Tibial artery (tissue), 4 donors: ENCODE measurements at places on chromosomes 16 and 17.
A peak's percentile ranks its signal among the peaks of the same experiment; 100 is the strongest.

GRCh38 chr17:28871056-28871579 lies 16.3 kb downstream of the ERAL1 start:
- H3K4me1 ChIP-seq, result no peaks in the 10 kb centered on the region
- no peaks in the 10 kb centered on the region for H3K27me3 ChIP-seq
- H3K4me3 ChIP-seq, result no peak overlapping the region
- no peak overlapping the region for H3K27ac ChIP-seq
- H3K36me3 ChIP-seq, result no peaks in the 10 kb centered on the region

DNA sequence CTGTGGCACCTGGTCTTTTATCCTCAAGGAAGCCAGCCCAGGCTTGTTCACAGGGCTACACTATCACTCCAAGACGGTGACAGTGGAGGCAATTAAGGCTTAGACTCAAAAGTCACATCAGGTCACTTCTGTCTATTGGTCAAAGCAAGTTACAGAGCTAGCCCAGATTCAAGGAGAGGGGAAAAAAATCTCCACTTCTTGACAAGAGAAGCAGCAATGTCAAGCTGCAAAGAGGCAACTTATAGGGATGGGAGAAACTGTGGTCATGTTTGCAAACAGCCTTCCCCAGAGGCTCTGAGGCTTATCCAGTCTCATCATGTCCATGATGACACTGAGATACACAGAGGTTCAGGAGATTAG lies 31.6 kb downstream of the SERPINF1 start:
- peaks cover 16% of the 10 kb centered on the region for H3K4me1 ChIP-seq
- H3K36me3 ChIP-seq, result no peaks in the 10 kb centered on the region
- H3K27ac ChIP-seq, result no peak overlapping the region
- no peaks in the 10 kb centered on the region for H3K27me3 ChIP-seq
- no peak overlapping the region for H3K4me3 ChIP-seq

GRCh38 chr17:41184480-41184961 lies at the start of gene KRTAP4-1:
Gene KRTAP4-1 (minus strand): TSS chr17:41184911. CDS start chr17:41184854, 57 bp downstream.
- no peaks in the 10 kb centered on the region for H3K4me1 ChIP-seq
- DNase-seq, result no peak
- no peaks in the 10 kb centered on the region for H3K36me3 ChIP-seq
- no peaks in the 10 kb centered on the region for H3K27me3 ChIP-seq

DNA sequence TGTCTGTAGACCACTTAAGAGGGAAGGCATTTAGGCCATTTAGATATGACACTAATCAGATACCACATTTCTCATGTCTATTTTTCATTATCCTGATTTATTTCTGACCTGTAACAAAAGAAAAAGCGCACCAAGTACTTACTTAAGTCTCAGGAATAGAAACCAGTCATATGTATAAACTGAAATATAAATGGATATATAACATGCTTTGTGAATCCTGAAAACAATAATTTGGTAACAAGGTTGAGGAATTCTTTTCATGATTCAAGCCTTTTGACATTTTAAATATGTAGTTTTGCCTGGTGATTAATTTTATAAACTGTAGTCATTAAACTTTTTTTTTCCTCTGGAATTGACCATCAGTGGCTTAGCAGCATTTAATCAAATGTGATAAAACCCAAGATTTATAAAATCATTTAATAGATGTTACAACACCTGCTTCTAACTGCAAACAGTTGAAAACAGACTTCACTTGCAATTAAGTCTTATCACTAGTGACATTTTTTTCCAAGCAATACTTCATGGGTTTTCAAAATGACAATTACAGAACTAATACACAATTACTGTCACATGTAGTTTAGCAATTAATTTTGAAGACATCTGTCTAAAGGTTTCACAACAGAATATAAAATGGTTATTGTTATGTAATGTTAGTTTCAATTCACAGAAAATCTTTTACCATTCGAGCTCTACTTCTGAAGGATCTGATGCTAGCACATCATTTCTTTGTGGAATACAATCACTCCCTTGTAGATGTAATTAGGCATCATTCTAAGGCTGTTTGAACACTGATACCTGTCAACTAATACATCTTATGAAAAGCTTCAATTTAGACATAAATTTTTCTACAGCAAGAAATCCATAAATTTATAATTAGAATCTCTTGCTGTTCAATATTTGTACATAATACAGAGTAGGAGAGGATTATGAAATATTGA lies 110.3 kb downstream of the TOX3 start:
- H3K27me3 ChIP-seq, result no peaks in the 10 kb centered on the region
- H3K4me1 ChIP-seq, result no peaks in the 10 kb centered on the region

- peak overlapping the region; percentile 95 for H3K27ac ChIP-seq
- peaks cover 5% of the 10 kb centered on the region for H3K27me3 ChIP-seq
- peak; percentile 72 for DNase-seq
- H3K4me1 ChIP-seq, result peaks cover 37% of the 10 kb centered on the region
Observed at GRCh38 chr17:48544349-48545021, 424 bp downstream of the HOXB2 start.

- H3K27me3 ChIP-seq, result no peaks in the 10 kb centered on the region
- H3K27ac ChIP-seq, result no peak overlapping the region
- no peaks in the 10 kb centered on the region for H3K4me1 ChIP-seq
- DNase-seq, result no peak
- peaks cover 67% of the 10 kb centered on the region for H3K36me3 ChIP-seq
- H3K4me3 ChIP-seq, result no peak overlapping the region
Observed at GRCh38 chr17:32209608-32210007, 56.0 kb upstream of the RHBDL3 start.

GRCh38 chr16:13238182-13238581 lies 336.8 kb downstream of the SHISA9 start:
- H3K27me3 ChIP-seq, result no peaks in the 10 kb centered on the region
- no peaks in the 10 kb centered on the region for H3K4me1 ChIP-seq
- DNase-seq, result no peak
- H3K27ac ChIP-seq, result no peak overlapping the region
- H3K36me3 ChIP-seq, result no peaks in the 10 kb centered on the region

DNA sequence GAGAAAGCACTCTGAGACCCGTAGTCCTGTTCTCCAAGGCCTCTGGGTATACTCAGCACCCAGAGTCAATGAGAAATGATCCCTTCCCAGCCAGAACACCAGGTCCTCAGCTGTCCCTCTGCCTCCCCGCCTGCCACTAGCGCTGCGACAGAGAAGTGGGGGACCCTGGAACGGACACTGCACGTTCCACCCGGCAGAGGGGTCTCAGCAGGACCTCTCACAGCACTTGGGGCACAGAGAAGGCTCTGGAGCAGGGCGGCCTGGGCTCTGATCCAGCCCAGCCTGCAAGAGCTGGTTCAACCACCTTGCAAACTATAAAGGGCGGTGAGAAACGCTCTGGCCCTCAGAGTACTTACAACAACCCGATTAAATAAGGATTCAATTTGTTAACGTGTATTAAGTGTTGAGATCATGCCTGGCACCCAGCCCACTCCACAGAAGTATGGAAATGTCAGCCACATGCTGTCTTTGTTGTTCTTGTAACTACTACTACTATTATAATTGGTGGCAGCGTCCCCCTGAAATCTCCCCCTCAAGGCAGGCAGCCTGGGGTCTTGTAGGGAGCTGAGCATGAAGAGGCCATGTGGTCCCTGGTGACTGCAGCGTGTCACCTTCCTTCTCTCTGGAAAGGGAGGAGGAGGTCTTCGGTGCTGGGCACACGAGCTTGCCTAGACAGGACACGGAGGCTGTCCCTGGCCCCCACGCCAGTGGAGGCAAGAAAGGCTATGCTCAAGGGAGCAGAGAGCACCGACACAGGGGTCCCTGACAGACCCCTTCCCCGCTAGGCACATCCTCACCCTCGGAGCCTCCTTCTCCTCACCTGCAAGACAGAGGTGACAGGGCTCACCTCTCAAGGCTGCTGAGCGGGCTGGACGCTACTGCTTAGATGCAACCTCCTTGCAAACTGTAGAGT lies 2.4 kb downstream of the OSGIN1 start:
- H3K36me3 ChIP-seq, result peaks cover 24% of the 10 kb centered on the region
- peaks cover 43% of the 10 kb centered on the region for H3K4me1 ChIP-seq
- DNase-seq, result no peak
- H3K27me3 ChIP-seq, result no peaks in the 10 kb centered on the region
- H3K27ac ChIP-seq, result peak overlapping the region; percentile 88

- H3K27ac ChIP-seq, result no peak overlapping the region
- no peak overlapping the region for H3K4me3 ChIP-seq
- no peaks in the 10 kb centered on the region for H3K36me3 ChIP-seq
- peaks cover 16% of the 10 kb centered on the region for H3K4me1 ChIP-seq
Observed at GRCh38 chr17:49224198-49224996, 6.2 kb downstream of the PHOSPHO1 start.

- DNase-seq, result no peak
- H3K4me1 ChIP-seq, result peaks cover 27% of the 10 kb centered on the region
- peaks cover 40% of the 10 kb centered on the region for H3K27me3 ChIP-seq
- H3K27ac ChIP-seq, result no peak overlapping the region
Observed at GRCh38 chr16:66425651-66426050, 1.4 kb upstream of the BEAN1 start.

DNA sequence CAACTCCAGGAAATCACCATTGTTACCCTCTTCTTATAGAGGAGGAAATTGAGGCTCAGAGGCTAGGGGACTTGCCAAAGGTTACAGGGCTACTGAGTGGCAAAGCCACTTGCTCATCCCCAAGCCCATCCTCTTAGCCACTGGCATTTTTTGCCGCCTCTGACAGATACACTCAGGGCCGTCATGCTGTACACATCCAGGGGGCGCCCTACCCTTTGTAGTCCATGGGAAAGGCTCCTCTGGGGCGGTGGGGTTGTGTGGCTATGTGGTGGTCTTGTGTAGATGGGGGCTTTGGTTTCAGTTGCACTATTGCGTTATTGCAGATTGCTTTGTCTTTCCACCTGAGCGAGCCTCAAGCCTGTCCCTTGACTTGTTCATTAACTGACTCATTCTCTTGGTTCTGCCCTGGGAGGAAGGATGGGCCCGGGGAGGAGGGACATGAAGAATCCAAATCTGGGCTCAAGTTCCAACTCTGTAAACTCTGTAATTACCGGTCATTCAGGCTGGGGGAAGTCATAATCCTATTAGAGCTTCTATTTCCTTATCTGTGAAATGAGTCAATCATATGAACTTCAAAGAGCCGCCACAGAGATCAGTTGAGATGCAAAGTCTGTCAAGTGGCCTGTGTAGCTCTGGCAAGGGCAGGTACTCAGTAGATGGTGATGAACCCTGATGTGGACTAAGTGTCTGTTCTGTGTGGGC lies 2.8 kb downstream of the NOS2 start:
- H3K4me3 ChIP-seq, result no peak overlapping the region
- H3K27me3 ChIP-seq, result peaks cover 17% of the 10 kb centered on the region
- no peaks in the 10 kb centered on the region for H3K36me3 ChIP-seq

DNA sequence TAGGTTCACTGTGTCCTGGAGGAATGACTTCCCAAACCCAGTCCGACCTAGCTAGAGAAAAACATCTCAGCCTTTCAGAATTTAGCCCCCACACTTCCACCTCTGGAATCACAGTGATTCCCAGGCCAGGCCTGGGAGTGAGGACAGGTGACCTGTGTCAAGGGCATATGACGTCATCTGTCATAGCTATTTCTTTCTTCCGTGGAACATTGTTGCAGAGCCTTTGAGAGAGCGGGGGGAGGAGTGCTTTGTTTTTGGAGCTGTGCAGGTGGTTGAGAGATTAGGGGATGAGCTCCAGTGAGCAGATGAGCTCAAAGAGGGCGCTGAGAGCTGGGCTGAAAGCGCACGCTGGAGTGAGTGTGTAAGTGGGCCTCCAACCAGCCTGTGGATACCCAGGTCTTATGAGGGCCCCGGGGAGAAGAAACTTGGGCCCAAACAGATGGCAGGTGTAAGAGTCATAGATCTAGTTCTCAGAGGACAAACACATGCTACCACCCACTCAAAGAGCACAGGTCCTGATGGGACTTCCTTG lies 344.8 kb downstream of the SNX29 start:
- no peak overlapping the region for H3K27ac ChIP-seq
- no peaks in the 10 kb centered on the region for H3K4me1 ChIP-seq
- no peak for DNase-seq
- H3K36me3 ChIP-seq, result no peaks in the 10 kb centered on the region

- no peaks in the 10 kb centered on the region for H3K4me1 ChIP-seq
- H3K36me3 ChIP-seq, result peaks cover 29% of the 10 kb centered on the region
- no peak for DNase-seq
- H3K4me3 ChIP-seq, result no peak overlapping the region
- H3K27ac ChIP-seq, result no peak overlapping the region
- H3K27me3 ChIP-seq, result no peaks in the 10 kb centered on the region
Observed at GRCh38 chr17:36512641-36513040, 22.0 kb downstream of the MYO19 start.

GRCh38 chr16:73068541-73069401 lies 20.8 kb upstream of the ZFHX3 start:
- H3K27me3 ChIP-seq, result no peaks in the 10 kb centered on the region
- peak; percentile 96 for DNase-seq
- H3K36me3 ChIP-seq, result no peaks in the 10 kb centered on the region
- H3K27ac ChIP-seq, result peak overlapping the region; percentile 99
- peaks cover 93% of the 10 kb centered on the region for H3K4me1 ChIP-seq

GRCh38 chr17:1011138-1011537 lies 14.2 kb downstream of the TIMM22 start:
- peaks cover 52% of the 10 kb centered on the region for H3K36me3 ChIP-seq
- peaks cover 11% of the 10 kb centered on the region for H3K4me1 ChIP-seq
- DNase-seq, result no peak
- peak overlapping the region; percentile 87 for H3K27ac ChIP-seq
- H3K27me3 ChIP-seq, result no peaks in the 10 kb centered on the region

GRCh38 chr17:8164815-8165131 lies 2.0 kb upstream of the VAMP2 start:
- DNase-seq, result no peak
- no peak overlapping the region for H3K4me3 ChIP-seq
- H3K4me1 ChIP-seq, result no peaks in the 10 kb centered on the region
- no peaks in the 10 kb centered on the region for H3K27me3 ChIP-seq
- no peaks in the 10 kb centered on the region for H3K36me3 ChIP-seq

- DNase-seq, result no peak
- no peak overlapping the region for H3K27ac ChIP-seq
- no peak overlapping the region for H3K4me3 ChIP-seq
Observed at GRCh38 chr17:41620583-41621434, 3.6 kb downstream of the KRT17 start.

- no peak overlapping the region for H3K27ac ChIP-seq
- DNase-seq, result no peak
- H3K4me3 ChIP-seq, result no peak overlapping the region
- no peaks in the 10 kb centered on the region for H3K27me3 ChIP-seq
Observed at GRCh38 chr17:40862985-40863733, 3.9 kb downstream of the KRT12 start.

GRCh38 chr17:15451680-15452079 lies 15.7 kb downstream of the CDRT4 start:
- H3K27me3 ChIP-seq, result no peaks in the 10 kb centered on the region
- DNase-seq, result no peak
- H3K27ac ChIP-seq, result no peak overlapping the region
- no peaks in the 10 kb centered on the region for H3K36me3 ChIP-seq
- H3K4me3 ChIP-seq, result no peak overlapping the region
- peaks cover 5% of the 10 kb centered on the region for H3K4me1 ChIP-seq

GRCh38 chr17:44279666-44280391 lies 11.9 kb upstream of the SLC4A1 start:
- no peaks in the 10 kb centered on the region for H3K27me3 ChIP-seq
- H3K4me1 ChIP-seq, result no peaks in the 10 kb centered on the region
- DNase-seq, result peak; percentile 59
- H3K4me3 ChIP-seq, result no peak overlapping the region
- H3K36me3 ChIP-seq, result no peaks in the 10 kb centered on the region

DNA sequence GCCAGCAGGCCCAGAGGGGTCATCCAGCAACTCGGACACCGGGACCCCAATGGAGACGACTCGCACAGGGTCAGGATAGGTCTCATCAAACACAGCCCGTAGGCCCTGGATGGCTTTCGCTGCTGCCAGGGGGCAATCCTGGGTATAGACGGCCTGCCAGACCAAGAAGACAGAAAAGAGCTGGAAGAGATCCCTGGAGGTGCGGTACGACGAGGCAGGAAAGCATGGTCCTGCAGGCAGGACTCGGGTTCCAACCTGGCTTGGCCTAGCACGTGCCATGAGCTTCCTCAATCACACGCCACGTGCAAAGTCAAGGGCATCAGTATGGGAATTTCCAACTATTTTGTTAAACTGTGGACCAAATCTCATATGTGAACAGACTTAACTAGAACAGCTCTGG lies 6.3 kb upstream of the EXOSC6 start:
- H3K4me1 ChIP-seq, result no peaks in the 10 kb centered on the region
- DNase-seq, result no peak
- H3K36me3 ChIP-seq, result peaks cover 99% of the 10 kb centered on the region
- no peaks in the 10 kb centered on the region for H3K27me3 ChIP-seq
